ENCODE measurements at places on chromosomes 4 and X. TPM values are rescaled to one million over a fixed set of nuclear protein-coding genes. Genes with fewer than 3 reads are reported as not detected.
A peak's percentile ranks its signal among the peaks of the same experiment; 100 is the strongest.

DNA sequence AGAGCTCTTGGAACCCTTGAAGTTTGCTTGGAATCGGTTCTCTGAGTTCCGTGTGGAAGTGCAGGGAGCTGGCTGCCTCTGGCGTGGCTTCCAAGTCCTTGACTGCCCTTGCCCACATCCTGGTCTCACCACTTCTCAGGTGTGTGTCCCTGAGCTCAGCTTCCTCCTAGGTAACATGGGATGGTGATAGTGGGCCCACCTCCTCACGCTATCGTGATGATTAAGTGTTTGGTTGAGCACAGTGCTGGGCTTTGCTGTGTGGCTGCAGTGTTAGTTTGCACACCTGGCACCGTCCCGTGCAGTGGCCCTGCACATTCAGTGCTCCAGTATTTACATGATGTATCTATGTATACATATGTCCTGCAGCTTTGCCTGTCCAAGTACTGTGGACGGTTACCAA is 81.5 kb downstream of the CLDN34 start:
- H3K36me3 ChIP-seq, result no peaks in the 10 kb centered on the region
- no peaks in the 10 kb centered on the region for H3K27me3 ChIP-seq
- H3K4me3 ChIP-seq, result no peak overlapping the region
- H3K4me1 ChIP-seq, result no peaks in the 10 kb centered on the region
- H3K27ac ChIP-seq, result no peak overlapping the region

CSAG2 gene
- total RNA-seq, result not detected

GRCh38 chr4:183633476-183634400 is 25.2 kb downstream of the RWDD4 start:
- no peak overlapping the region for H3K4me3 ChIP-seq
- H3K27ac ChIP-seq, result no peak overlapping the region
- H3K36me3 ChIP-seq, result no peaks in the 10 kb centered on the region
- DNase-seq, result no peak

DNA sequence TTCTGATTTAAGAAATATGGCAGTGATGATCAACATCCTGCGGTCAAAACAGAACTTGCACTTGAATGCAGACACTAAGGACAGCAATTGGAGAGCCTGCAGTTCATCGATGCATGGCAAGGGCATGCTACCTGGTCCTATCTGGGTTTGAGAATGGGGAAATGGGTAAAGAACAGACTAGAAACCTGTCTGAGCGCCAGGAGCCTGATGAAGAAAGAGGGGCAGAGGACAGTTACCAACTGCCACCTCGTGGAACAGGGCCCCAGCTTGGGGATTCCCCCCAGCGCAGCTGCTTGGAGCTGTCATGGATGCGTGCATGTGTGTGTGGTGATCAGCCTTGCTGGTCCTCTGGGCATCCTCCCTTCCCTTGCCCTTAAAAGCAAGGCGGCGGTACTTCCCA is 30.2 kb upstream of the NKRF start:
- DNase-seq, result no peak
- H3K36me3 ChIP-seq, result no peaks in the 10 kb centered on the region
- no peaks in the 10 kb centered on the region for H3K27me3 ChIP-seq
- H3K4me3 ChIP-seq, result no peak overlapping the region

DNA sequence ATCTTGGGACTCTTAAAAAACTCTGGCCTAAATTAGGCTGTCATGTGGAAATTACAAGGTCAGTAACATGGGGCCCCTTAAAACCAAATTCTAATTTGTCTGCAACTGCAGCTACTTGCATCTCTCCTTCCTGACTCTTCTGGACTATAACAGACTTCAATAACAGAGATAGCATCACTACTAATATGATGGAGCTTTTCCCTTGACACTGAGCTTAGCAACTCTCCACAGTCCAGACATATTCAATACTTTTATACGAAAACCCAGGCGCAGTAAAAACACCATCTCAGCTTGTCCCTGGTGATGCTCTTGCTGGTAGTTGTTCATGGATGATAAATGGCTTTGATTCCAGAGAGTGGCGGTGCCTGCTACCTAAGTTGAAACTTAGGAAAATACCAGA is 850.4 kb downstream of the STIM2 start:
- DNase-seq, result no peak
- no peak overlapping the region for H3K4me3 ChIP-seq
- no peak overlapping the region for H3K27ac ChIP-seq
- H3K36me3 ChIP-seq, result no peaks in the 10 kb centered on the region
- H3K27me3 ChIP-seq, result no peaks in the 10 kb centered on the region

- no peaks in the 10 kb centered on the region for H3K36me3 ChIP-seq
- peak overlapping the region; percentile 69 for H3K27ac ChIP-seq
- DNase-seq, result no peak
- H3K4me1 ChIP-seq, result no peaks in the 10 kb centered on the region
Observed at GRCh38 chrX:103254171-103254824, 657 bp downstream of the TCEAL8 start.

DNA sequence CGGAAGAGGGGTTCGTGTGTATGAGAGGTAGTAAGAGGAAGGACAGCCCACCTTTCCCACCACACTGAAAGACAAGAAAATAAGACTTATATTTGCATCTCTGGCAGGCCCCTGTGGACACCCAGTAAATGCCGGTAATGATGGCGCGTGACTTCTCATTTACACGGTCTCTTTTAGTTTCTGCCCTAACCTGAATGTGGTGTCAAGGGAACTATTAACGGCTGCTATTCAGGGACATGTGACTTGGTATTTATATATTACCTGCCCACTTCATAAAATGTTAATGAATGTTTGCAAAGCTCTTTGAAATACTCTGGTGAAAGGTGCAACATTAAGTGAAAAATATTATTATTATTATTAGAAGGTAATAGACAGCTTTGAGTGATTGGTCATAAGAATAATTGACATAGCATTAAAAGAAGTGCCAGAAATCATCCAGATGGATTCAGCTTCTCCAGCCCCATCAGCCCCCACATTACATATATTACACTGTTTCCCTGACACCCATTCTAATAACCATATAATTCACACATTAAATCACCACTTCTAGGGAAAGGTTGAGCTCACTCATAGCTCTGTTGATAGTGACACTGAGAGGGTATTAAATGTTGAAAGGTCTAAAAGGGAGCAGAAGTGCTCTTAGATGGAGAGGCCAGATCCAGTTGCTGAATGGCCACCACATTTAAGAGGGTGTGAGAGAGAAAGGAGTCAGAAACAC is 83.0 kb upstream of the BEND4 start:
- no peak overlapping the region for H3K4me3 ChIP-seq
- no peaks in the 10 kb centered on the region for H3K27me3 ChIP-seq
- no peak for DNase-seq
- H3K27ac ChIP-seq, result no peak overlapping the region

- H3K27me3 ChIP-seq, result no peaks in the 10 kb centered on the region
- DNase-seq, result no peak
- H3K27ac ChIP-seq, result no peak overlapping the region
- no peak overlapping the region for H3K4me3 ChIP-seq
- no peaks in the 10 kb centered on the region for H3K4me1 ChIP-seq
- no peaks in the 10 kb centered on the region for H3K36me3 ChIP-seq
Observed at GRCh38 chr4:38455092-38455862, 208.7 kb upstream of the KLF3 start.

DNA sequence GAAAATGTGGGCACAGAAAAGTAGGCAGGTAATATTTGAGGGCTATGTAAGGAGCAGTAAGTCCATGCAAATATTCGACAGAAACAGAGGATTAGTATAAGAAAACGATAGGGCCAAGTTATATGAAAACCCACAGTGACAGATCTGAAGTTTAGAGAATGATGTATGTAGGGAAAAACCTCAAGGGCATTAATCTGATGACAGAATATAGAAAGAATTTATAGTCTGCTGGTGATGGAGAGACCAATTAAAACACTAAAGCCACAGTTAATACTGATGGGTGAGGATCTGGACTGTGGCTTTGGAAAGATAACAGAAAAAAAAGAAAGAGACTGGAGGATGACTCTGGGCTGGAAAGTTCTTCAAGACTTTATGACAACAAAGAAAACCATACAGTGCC is 169.7 kb downstream of the PALLD start:
- H3K4me3 ChIP-seq, result no peak overlapping the region
- no peaks in the 10 kb centered on the region for H3K27me3 ChIP-seq
- no peaks in the 10 kb centered on the region for H3K4me1 ChIP-seq
- no peak overlapping the region for H3K27ac ChIP-seq
- H3K36me3 ChIP-seq, result no peaks in the 10 kb centered on the region

GRCh38 chr4:24240655-24241054 is 343.7 kb downstream of the DHX15 start:
- no peaks in the 10 kb centered on the region for H3K27me3 ChIP-seq
- H3K4me3 ChIP-seq, result no peak overlapping the region
- no peak overlapping the region for H3K27ac ChIP-seq
- H3K4me1 ChIP-seq, result no peaks in the 10 kb centered on the region

DNA sequence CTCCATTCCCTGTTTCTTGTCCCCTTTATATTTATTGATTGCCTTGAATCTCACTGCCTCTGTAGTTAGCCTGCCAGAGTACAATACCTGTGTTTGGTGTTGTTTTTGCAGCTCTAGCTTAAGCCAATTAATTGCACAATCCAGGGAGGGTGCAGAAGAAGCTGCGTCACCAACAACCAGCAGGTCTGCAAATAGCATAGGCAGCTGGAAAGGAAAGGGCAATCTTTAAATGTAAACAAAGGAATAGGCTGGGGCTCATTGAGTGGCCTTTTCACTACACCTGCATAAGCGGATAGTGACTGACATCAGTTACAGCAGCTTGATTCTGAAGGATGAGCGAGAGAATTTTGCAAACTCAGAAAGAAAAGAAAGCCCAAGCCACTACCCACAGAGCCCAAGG is 106.8 kb upstream of the RAI2 start:
- no peak overlapping the region for H3K4me3 ChIP-seq
- no peaks in the 10 kb centered on the region for H3K27me3 ChIP-seq
- H3K27ac ChIP-seq, result no peak overlapping the region
- no peak for DNase-seq

Data from Panc1 (cell line).